Stimulated activated CD4-positive, alpha-beta T cell treated with anti-CD3 and anti-CD28 coated beads, TNF-alpha, amount 100 ng/mL, for 4 hours (primary cell): ENCODE measurements at places on chromosomes 3 and 15.

GRCh38 chr3:11155341-11156025, 1.2 kb downstream of the HRH1 start:
- DNase-seq: no peak

- DNase-seq: no peak
These were observed 1.2 kb upstream of the HGD start for GRCh38 chr3:120683213-120683612.

DNA sequence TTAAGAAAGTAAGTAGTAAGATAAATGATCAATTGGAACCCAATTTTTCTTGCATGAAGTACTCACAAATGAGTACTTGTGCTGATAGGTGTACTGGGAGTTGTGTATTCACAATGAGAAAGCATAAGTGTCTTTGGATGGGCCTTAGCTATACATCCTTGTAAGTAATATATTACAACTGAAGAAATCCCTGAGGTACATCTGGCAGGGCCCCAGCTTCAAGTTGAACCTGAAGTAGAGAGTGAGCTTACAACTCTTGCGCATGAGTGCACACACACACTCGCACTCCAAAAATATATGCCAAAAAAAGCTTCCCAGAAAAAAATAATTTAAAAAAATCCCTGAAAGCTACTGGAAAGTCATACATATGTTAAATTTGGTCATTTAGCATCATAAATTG, 222.5 kb downstream of the ROBO2 start:
- DNase-seq: no peak

- DNase-seq: no peak
These were observed 315.2 kb upstream of the PPP2R3A start for GRCh38 chr3:135650309-135650708.

GRCh38 chr3:62032738-62033137, 340.6 kb downstream of the FEZF2 start:
- DNase-seq: no peak

GRCh38 chr15:58463815-58464650, 32.2 kb downstream of the LIPC start:
- no peak for DNase-seq

- DNase-seq: no peak
These were observed 6.2 kb upstream of the TIMMDC1 start for GRCh38 chr3:119492128-119492527.

DNA sequence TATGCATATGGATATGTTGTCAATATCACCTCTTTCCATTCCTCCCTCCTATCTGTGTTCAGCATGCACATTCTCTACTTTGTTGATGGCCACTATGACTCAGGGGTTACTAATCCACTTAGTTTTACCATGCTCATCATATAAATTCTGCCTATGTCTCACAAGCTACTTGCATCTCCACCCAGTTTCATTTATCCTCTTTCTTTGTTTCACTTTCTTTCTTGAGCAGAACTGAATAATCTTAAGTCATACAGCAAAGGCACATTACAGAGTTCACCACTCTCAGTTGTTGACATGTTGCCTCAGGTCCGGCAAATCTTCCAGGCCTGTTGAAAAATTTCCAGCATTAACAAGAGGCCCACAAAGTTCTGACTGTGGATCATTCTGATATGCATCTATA, 71.5 kb downstream of the SSR3 start:
- no peak for DNase-seq

GRCh38 chr3:155712008-155712407, 32.9 kb downstream of the PLCH1 start:
- DNase-seq: no peak

- no peak for DNase-seq
These were observed 102.1 kb downstream of the GHSR start for GRCh38 chr3:172346161-172346560.

- no peak for DNase-seq
These were observed 70.5 kb downstream of the PLXNA1 start for GRCh38 chr3:127053450-127053849.

GRCh38 chr3:76138921-76139320, 353.6 kb upstream of the ZNF717 start:
- no peak for DNase-seq

- DNase-seq: no peak
These were observed 7.8 kb downstream of the INTS14 start for GRCh38 chr15:65603134-65603533.

DNA sequence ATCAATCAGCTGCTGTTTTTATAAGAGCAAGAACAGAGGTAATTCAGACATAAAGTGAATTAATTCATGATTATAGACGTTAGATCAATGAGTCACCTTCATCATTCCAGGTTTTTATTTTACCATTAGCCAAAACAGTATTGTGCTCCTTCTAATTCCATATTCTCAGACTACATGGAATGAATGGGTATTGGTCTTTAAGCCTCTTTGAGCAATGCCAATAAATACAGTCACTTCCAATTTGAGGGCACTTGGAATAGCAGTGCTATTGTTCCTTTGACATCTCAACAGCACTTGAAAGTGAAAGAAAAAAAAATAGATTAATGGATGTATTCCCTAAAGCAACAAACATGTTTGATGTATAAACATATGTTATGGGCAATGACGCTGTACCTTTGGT, 830.9 kb upstream of the CFAP20DC start:
- DNase-seq: no peak

- DNase-seq: no peak
These were observed 615.5 kb downstream of the ROBO2 start for GRCh38 chr3:77655396-77655795.

GRCh38 chr15:37743826-37744225, 190.6 kb upstream of the TMCO5A start:
- DNase-seq: no peak

GRCh38 chr15:100712226-100712625, 109.8 kb downstream of the ASB7 start:
- no peak for DNase-seq

DNA sequence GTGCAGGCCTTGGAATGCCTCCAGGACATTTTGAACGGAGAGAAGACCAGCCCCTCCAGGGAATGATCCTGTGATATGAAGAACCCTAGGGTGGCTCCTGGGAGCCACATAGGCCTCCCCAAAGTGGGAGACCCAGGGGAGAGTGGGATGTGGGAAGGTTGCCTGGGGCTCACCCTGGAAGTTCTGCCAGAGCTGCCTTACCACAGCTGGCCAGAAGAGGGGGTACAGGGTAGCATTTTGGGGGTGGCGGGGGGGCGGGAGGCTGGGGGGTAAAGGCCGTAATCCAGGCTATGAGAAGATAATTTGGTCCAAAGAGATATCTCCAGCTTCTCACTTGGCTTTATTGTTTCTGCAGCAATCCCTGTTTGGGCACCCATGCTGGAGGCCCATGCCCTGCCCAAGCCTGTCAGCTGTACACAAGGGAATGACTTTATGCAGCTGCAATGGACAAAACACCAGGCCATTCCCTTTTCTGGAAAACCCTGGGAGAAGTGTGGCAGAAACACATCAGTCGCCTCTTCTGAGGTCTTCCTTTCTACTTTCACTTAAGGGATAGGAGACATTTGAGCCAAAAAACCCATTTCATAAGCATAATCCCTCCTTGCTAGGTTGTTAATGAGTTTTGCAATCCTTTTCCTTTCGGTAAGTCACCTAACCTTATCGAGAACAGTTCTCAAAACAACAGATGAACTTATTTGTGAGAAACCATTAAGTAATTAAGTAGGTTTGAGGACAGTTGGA, 11.0 kb upstream of the MUSTN1 start:
- no peak for DNase-seq

DNA sequence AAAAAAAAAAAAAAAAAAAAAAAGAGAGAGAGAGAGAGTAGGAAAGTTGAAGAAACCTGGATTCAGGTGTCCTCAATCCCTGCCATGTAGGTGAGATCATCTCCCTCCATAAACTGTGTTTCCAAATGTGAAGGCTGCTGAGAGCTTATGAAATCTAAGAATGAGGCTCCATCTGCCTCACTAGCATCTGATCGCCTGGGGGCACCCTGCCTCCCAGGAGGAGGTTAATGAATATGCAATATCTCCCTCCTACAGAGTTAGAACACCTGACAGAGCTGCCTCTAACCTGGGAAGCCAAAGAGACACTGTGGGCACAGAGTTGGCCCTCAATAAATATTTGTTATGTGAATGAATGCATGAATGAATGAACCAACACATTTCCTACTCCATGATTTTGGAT, 23.8 kb upstream of the ZNF148 start:
- DNase-seq: no peak

DNA sequence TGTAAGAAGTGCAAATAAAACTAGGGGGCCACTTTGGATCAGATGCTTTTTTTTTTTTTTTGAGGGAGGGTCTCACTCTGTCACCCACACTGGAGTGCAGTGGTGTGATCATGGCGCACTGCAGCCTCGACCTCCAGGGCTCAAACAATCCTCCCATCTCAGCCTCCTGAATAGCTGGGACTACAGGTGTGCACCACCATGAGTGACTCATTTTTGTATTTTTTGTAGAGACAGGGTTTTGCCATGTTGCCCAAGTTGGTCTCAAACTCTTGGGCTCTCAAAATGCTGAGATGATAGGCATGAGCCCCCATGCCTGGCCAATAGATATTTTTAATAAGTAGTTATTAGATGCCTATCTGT, 20.8 kb downstream of the CCR1 start:
- DNase-seq: no peak

- no peak for DNase-seq
These were observed at the start of gene HDGFL3 for GRCh38 chr15:83207660-83208366. HDGFL3 (minus strand) TSS chr15:83207823; CDS start chr15:83207414, 409 bp downstream.

GRCh38 chr15:69903470-69904469, 193.9 kb downstream of the TLE3 start:
- DNase-seq: no peak
